AG20443 (cell line): ENCODE measurements at places on chromosomes 6 and 20.

- DNase-seq, result no peak
These were observed 4.5 kb upstream of the FASTKD5 start for GRCh38 chr20:3164043-3164762.

GRCh38 chr6:131825946-131826345, 18.1 kb downstream of the ENPP1 start:
- no peak for DNase-seq

- no peak for DNase-seq
These were observed 32.6 kb downstream of the SERPINB1 start for GRCh38 chr6:2809015-2809414.

- no peak for DNase-seq
These were observed 4.9 kb downstream of the GPR31 start for GRCh38 chr6:167152862-167153261.

DNA sequence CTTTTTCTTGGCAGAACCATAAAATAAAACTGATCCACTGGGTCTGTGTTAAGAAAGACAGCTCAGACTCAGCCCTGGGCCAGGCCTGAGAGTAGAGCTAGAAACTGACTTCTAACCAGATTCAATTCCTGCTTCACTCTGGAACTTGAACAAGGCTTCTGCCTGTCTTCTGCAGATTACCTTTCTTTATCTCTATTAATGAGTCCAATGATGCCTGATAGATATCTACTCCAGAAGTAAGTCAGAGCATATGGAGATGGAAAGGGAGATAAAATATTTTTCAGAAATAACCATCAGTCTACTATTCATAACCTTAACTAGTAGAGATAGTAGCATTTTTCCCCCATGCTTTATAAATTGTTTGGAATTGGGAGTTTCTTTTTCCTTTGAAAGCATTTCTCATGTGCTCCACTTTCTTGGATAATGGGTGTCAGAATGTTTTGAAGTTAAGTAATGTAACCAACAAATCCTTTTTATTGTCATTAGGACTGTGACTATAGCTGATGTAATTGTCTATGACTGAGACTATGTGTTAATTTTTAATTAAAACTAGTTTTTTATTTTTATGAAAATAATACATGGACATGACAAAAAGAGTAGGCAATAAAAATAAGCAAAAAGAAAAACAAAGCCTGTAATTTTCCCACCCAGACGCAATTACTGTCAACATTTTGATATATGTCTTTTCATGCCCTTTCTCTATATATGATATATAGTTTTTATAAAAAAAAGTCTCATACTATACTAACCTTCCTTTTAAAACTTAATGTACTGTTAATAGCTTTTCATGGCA, 7.2 kb downstream of the SOBP start:
- no peak for DNase-seq

DNA sequence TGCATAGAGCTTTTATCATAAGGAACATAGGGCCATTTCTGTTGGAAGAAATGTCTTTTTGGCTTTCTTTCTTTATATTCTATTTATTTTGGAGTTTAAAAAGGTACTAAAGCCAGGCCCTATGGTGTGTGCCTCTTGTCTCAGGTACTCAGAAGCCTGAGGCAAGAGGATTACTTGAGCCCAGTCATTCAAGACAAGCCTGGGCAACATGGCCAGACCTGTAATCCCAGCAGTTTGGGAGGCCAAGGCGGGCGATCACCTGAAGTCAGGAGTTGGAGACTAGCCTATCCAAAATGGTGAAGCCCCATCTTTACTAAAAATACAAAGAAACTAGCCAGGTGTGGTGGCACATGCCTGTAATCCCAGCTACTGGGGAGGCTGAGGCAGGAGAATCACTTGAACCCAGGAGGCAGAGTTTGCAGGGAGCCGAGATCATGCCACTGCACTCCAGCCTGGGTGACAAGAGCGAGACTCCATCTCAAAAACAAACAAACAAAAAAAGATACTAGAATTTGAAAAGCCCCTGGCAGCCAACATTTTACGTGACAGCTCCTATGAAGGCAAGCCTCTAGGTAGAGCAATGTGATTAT, 80.0 kb downstream of the CBFA2T2 start:
- DNase-seq, result no peak

DNA sequence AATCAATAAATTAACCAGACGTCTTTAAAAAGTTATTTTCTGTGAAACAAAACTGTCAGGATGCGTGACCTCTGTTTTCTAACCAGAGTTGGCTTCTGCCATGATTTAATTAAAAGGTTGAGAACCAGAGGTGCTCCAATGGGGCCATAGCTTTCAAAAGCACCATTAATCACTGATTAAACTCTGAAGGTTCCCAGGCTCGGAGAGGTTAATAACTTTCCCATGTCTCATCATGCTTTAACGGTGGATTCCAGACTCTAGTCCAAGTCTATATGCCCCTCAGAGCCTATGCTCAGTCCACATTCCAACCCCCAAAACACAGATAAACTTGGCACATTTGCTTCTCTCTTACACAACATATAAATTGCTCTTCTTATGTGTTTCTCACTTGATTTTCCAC, 95.5 kb downstream of the SNAP91 start:
- no peak for DNase-seq

DNA sequence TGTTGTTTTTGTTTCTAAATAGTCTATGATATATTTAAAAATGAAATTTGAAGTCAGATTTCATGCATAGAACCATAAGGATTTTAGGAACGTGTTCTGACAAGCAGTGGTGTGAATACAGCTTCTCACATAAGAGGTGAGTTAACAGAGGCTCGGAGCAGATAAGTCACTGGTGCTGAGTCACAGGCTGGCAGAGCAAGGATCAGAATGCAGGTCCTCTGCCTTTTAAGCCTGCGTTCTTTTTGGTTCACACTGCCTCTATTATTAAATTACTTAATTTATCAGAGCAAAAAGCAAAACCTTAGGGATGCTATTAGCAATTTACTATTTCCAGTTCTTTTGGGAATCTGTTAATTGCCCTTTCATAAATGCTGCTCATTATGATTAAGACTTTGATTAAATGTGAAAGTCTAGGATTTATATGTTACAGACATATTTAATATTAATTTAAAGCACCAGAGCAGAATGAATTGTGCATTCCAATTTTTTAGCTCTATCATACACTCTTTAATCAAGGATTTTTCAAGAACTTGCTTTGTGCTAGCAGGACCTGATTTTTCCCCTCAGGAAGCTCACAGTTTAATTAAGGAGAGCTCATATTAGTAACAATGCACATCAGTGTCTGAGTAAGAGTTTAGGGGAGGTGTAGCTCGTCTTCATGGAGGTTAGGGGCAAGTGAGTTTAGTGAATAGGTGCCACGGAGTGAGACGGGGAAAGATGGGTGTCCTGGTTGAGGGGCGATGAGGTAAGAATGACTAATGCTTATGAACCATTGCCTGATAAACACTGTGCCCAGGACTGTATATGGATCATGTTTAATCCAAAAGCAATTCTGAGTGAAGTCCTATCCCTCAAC, 212.7 kb upstream of the AGPAT4 start:
- peak; percentile 57 for DNase-seq

- peak; percentile 50 for DNase-seq
These were observed 308.2 kb upstream of the THEMIS start for GRCh38 chr6:128208851-128209580.

- DNase-seq, result peak; percentile 7
These were observed 135.2 kb downstream of the DST start for GRCh38 chr6:56507517-56507916.

DNA sequence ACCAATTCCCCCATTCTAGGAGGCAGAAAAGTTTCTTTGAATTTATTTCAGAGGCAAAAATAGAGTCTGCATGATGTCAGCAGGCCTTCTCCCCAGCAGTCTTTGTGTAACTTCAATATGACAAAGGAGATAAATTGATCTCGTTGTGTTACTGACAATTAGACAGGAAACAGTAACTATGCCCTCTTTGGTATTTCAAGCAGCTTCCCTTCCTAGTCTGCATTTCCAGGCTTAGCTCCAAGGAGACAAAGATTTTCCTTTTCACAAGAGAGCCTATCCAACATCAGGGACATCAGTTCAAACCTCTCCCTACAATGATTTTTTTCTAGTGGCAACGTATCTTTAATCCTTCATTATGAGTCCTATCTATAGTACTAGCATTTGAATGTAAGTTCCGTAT, 245.9 kb upstream of the HSF2 start:
- DNase-seq, result no peak

DNA sequence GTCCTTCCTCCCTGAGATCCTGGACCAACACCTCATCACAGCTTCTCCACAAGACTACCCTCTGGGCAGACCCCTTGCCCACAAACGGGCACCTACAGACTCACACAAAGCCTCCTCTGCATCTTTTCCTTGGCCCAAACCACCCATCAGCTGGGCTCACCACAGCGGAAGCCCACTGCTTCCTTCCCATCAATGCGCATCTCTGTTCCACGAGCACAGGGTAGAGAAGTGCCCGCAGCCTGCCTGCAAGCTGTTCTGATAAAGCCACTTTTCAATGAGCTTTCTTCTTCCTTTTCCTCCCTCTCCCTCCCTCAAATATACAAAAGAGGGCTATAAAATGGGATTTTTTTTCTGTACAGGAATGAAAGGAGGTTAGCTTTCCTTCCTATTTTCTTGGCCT, 111.2 kb downstream of the NFATC2 start:
- no peak for DNase-seq

DNA sequence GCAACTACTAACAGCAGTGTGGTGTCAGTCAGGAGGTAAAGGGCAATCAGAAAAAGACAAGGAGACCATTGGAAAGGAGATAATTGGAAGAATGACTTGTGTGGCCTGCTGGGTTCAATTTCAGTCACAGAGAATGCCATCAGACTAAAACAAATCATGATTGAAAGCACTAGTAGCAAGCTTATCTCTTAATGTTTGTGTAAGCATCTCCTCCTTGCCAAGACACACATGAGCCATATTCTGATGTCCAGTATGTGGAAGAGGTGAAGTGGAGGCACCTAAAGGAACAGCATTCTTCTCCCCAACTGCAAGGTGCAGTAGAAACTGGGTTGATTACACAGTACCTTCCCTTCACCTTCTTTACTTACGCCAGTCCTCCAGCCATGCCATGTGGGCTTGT, 287.5 kb downstream of the ZFAND3 start:
- DNase-seq, result no peak

DNA sequence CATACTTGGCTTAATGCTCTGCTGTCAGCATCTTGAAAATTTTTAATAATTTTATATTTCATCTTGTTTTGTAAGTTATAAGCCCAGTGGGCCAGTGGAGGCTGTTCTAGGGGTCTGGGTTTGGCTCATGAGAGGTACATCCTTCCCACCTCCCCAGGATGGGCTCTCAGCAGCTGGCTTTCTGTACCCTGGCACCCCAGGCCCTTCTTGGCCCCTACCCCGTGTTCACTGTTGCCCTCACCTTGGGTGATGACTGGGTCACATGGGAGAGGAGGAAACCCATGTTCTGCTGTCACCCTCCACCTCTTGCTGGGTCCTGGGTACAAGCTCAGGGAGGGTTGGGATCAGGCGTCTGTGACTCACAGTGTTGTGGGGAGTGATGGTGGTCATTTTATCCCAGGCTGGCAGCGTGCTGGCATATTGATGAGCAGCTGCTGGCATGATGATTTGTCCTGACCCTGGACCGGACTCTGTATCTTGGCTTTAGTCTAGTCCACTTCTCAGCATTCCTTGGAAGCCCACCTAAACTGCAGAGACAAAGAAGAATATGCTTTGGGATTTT, 34.6 kb downstream of the SLC16A10 start:
- no peak for DNase-seq

- DNase-seq, result no peak
These were observed 622.3 kb upstream of the IMPG1 start for GRCh38 chr6:76694795-76695194.

GRCh38 chr6:31861150-31861549, 1.5 kb downstream of the NEU1 start:
- DNase-seq, result no peak

DNA sequence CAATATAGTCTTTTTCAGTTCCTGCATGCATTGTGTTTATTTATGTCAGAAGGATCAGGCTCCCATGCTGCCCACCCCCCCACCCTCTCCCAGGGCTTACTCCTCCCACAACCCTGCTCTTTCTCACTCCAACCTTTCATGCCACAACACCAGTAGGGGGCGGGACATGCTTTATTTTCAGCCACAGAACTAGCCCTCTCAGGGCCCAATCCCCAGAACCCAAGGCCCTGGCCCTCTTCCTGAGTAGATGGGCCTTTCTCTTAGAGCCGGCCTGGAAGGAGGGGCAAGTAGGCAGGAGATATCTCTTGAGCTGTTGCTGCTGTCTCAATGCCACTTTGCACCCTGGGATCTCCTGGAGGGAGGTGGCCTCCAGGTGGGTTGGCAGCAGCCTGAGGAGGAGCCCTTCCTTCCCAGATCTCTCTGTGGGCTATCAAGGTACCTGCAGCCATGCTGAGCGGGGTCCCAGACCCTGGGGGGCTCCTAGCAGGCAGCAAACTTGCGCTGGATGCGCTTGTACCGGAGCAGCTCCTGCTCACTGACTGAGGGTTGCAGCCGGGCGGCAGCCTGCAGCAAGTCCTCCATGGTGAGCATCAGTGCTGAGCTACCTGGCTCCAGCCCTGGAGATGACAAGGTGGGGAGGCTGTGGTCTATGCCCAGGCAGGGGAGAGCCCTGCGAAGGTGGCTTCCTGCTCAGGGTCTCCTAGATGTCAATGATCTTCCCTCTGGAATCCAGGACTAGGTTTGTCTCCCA, 3.5 kb downstream of the GNMT start:
- DNase-seq, result peak; percentile 55

DNA sequence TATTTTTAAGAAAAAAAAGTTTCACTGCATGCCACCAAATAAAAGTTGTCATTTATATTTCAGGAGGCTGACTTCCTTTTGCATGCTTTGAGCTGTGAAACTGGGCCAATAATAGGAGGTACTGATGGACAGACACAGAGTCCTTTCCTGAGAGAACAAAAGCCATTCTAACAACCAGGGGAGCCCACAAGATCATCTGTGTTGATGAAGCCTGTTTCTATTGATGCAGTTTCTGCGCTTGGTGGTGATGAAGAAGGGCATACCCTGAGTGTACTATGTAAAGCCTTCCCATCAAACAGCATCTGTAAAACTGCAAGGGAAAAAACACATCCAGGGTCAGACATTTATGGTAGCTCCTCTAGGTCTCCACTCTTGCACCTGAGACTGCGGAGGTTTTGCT, 34.8 kb downstream of the ABHD12 start:
- DNase-seq, result no peak

GRCh38 chr6:153047386-153047785, 44.9 kb upstream of the MTRF1L start:
- no peak for DNase-seq

- DNase-seq, result no peak
These were observed 7.8 kb upstream of the MRPS10 start for GRCh38 chr6:42225419-42225818.

DNA sequence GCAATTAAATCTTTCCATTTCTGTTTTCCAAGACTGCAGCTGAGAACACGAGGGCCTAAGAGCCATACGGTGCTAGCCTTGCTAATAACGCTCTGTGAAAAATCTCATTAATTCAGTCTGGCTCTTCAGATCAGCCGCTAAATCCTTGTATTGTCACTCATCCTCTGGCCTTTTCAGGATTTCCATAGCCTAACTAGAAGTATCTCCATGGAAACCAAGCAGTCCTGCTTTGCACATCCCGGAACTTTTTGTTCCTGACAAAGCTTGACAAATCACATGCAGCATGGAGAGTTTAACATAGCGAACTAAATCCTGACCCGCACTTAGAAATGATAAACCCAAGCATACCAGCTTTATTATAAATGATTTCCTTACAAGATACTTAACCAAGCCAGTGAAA, 383.7 kb downstream of the CD83 start:
- DNase-seq, result no peak

GRCh38 chr6:89122625-89123024, 4.8 kb upstream of the SRSF12 start:
- DNase-seq, result peak; percentile 45
